ENCODE measurements at places on chromosomes 3 and 15.

DNA sequence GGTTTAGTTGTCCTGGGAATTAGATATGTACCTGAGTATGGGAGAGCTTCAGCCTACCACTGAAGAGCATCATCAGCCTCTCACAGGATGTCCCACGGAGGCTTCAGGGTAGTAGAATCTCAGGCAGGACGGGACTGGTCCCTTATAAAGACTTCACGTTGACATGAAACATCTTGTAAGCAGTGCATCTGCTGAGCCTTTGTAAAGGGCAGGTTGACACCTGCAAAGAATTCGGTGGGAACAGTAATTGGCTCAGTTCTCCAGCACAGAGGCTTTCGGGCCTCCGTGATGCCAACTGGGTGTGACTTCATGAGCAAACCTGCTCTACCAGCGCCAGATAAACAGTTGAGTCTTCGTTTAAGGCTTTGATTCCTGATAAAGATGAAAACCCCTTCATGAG is 26.9 kb upstream of the AVEN start:
- DNase-seq: no peak

GRCh38 chr3:23996095-23996524 is 51.0 kb downstream of the NR1D2 start:
- no peak for DNase-seq

DNA sequence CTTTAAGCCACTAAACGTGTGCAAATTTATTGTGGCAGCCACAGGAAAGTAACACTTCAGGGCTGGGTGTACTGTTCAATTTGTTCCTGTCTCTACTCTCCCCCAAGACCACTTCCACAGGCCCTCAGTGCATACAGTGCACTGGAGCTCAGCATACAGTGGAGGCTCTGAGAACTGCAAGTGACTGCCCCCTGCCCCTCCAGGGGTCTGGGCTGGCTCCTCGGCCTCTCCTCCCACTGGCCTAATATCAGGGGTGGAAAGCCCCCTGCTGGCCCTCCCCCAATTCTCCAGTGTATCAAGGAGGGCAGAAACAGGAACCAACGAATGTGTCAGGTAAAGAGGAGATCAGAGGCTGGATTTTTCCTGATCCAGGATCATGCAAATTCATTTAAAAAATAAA is 19.9 kb upstream of the HEG1 start:
- no peak for DNase-seq

GRCh38 chr15:57224664-57225063 is 151.6 kb upstream of the CGNL1 start:
- DNase-seq: no peak

DNA sequence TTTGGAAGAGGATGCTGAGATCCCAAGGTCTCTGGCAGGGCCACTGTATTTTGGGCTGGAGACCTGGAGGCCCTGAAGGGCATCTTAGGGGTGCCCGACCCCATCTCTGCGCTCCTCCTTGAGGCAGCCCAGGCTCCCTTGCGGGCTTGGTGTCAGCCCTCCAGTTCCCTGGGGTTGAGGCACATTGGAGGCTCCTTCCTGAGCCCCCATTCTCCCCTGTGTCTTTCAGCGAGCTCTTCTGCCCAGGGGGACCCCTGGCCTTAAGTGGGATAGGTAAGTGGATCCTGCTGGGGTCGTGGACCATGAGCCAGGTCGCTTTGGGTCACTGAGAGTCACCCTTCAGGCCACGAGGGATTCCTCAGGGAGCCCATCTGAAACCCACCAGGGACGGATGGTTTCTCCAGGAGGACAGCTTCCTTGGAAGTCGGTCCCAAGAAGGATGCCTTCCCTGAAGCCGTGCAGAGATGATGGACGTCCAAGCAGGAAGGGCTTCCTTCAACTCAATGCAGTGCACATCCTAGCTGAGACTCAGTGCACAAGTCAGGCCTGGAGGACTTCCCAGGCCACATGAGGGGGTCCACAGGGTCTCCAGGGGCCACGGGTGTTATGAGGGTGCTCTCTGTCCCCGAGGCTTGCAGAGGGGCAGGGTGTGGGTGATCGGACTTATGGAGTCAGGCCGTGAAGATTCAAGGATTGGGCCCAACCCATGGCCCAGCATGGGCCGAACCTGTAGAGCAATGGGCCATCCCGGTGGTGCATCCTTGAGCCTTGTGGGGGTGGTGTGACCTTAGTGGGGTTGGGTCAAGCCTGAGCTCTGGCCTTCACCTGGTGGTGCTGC is 224.3 kb downstream of the SNRPN start:
- no peak for DNase-seq

DNA sequence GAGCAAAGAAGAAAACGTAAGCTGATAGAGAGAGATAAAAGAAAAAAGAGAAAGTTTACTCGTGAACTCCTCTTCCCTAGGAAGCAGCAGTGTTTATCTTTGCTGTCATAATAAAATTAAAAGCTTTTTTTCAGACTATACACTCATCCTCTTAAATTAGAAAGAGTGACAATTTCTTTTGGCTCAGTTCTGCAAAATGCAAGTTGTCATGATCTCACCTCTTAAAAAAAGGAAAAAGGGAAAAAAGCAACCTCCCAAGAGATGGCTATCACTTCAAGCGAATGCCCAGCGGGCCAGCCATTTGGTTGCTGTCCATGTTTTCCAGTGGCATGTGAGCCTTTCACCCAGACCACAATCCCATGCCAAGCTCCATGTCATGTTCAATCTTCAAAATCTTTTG is 7.0 kb upstream of the THBS1 start:
- DNase-seq: no peak

- no peak for DNase-seq
Observed at GRCh38 chr3:36405190-36405589, 24.9 kb downstream of the STAC start.

DNA sequence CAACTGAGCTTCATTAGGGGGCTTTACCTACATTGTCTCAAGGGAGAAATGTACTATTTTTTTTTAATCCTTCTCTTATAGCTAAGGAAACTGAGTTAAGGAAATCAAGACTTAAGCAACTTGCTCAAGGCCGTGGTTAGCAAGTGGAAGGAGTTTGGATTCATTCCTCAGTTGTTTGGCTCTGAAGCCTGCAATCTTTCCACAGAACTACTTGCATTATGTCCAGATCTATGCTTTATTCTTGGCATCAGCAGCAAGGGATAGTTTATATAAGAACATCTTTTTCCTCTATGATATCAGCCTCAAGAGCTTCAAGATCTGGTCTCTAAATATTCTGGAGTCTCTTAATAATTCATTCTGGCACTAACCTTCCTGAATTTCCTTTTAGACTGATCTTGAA is 182.4 kb downstream of the SV2B start:
- no peak for DNase-seq

DNA sequence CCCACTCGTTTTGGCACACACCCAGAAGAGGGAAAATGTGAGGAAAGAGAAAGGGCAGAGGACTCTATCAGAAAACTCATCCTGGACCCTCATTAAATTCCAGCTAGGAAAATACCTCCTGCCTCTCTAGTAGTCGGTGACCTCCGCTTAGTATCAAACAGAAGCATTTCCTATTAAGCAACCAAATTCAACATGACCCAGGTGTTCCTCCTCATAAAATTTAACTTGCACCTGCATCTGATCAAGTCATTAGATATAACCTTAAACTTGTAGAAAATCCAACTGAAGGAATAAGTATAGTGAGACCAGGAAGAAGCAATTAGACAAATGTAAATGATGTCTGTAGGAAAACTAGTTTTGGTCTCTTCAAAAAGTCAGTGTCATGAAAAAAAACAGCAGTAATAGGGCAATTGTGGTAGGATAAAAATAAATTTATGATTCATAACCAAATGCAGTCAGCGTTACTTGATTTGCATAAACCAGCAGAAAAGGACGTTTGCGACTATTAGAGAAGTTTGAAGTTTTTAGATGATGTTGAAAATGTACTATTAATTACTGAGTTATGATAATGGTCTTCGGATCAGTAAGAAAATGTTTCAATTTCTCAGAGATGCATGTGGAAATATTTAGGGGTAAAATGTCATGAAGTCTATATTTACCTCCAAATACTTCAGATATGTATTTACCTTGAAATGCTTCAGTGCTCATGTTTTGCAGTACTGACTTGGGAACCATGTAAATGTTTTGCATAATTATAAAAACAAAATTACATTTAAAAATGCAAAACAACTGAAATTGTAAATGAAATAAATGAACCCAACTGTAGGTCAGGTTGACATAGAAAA is 44.6 kb downstream of the LDHAL6B start:
- no peak for DNase-seq

- peak; percentile 13 for DNase-seq
Observed at GRCh38 chr3:53555068-53555588, 60.7 kb downstream of the CACNA1D start.

DNA sequence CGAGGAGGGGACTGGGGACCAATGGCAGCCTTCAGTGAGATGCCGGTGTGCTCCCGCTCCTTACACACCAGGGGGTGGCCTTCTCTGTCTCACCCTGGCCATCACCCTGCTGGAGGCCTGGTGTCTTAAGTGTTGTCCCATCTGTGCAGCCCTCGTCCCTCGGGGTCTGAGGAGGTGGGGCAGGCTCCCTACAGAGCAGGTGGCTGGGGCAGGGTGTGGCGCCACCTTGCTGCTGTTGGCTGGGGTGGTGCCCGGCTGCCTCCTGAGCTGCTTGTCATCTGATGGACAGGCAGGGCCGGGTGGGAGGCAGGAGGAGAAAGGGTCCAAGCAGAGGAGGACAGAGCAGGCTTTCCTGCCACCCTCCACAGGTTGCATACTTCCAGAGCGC is 25.9 kb downstream of the PTPN23 start:
- DNase-seq: no peak

DNA sequence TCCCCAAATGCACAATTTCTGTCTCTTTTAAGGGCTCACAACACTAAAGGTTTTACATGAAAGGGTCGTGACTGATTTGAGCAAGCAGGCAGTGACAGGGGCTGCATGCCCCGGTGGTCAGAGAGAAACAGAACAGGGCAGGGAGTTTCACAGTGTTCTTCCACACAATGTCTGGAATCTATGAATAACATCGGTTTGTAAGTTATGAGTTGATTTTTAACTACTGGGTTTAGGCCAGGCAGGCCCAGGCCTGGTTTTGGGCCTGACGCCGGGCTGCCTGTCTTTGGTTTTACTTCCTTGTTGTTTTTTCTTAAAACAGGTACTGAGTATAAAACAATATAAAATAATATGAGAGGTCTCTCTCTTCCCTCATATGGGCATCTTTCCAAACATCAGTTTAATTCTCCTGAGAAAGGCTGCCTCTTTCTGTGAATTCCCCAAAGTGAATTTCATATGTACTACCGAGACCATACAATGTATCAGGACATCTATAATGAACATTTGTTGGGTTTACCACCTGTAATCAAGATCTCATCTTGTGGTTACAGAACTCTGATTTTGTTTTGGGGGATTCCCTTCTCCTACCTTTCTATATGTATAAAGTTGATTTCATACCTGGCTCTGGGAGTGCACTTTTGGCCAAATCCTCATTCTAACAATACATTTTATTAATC is 74.4 kb downstream of the CD200 start:
- DNase-seq: no peak

- DNase-seq: no peak
Observed at GRCh38 chr3:141485641-141486495, 959 bp upstream of the RASA2 start.

- no peak for DNase-seq
Observed at GRCh38 chr15:73440571-73440970, 2.4 kb upstream of the REC114 start.

GRCh38 chr3:124246949-124247348 is 255.0 kb upstream of the ROPN1 start:
- no peak for DNase-seq

- DNase-seq: no peak
Observed at GRCh38 chr15:31324186-31324585, 2.4 kb upstream of the KLF13 start.

GRCh38 chr3:122988508-122988907 is 39.1 kb downstream of the SEMA5B start:
- no peak for DNase-seq

Data from stimulated activated CD8-positive, alpha-beta memory T cell treated with anti-CD3 and anti-CD28 coated beads, Interleukin-15, amount 100 ng/mL, for 48 hours (primary cell).